ENCODE measurements at places on chromosomes 7 and 10. TPM values are rescaled to one million over a fixed set of nuclear protein-coding genes. Genes with fewer than 3 reads are reported as not detected.

Gene CALML5
- not detected for total RNA-seq

- no peak overlapping the region for H3K4me3 ChIP-seq
- H3K27ac ChIP-seq, result no peak overlapping the region
- H3K4me1 ChIP-seq, result peaks cover 28% of the 10 kb centered on the region
- DNase-seq, result no peak
Observed at GRCh38 chr7:151680810-151681209, 161.1 kb upstream of the RHEB start.

GRCh38 chr7:158362912-158363905 lies 224.4 kb downstream of the PTPRN2 start:
- no peak overlapping the region for H3K4me3 ChIP-seq
- no peaks in the 10 kb centered on the region for H3K27me3 ChIP-seq
- H3K36me3 ChIP-seq, result no peaks in the 10 kb centered on the region
- DNase-seq, result no peak
- H3K27ac ChIP-seq, result no peak overlapping the region
- H3K4me1 ChIP-seq, result no peaks in the 10 kb centered on the region

GRCh38 chr10:117476281-117476680 lies 66.3 kb upstream of the EMX2 start:
- H3K27me3 ChIP-seq, result no peaks in the 10 kb centered on the region
- H3K36me3 ChIP-seq, result no peaks in the 10 kb centered on the region
- H3K27ac ChIP-seq, result no peak overlapping the region
- DNase-seq, result no peak

Measured in activated CD8-positive, alpha-beta T cell treated with anti-CD3 and anti-CD28 coated beads, Interleukin-2, amount 10 ng/mL, durations not matched to agents 7 days and 5 days (primary cell).